Cardiac muscle cell (in vitro differentiated cells and primary cell): ENCODE measurements at places on chromosomes 4 and X. TPM values are rescaled to one million over a fixed set of nuclear protein-coding genes. Genes with fewer than 3 reads are reported as not detected.

DNA sequence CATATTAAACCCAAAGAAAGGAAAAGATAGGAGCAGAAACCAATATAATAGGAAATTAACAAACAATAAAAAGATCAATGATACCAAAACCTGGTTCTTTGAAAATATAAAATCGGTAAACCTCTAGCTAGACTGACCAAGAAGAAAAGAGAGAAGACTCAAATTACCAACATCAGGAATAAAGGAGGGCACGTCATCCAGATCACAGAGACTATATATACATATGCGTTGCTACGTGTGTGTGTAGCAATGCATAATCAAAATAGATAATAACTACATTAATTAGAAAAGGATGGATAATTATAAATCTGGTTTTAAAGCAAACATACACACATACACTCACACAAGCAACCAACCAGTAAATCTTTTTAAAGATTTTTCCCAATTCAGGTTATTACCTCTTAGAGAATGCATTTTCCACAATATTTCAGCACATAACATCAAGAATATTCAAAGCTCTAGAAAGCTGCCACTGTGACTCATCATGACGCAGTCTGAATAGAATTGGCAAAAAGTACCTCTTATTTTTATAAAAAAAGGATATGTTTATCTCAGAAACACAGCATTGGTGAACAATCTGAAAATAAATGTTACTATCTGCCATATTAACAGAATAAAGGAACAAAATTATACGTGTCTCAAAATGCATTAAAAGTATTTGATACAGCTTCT is 41.4 kb upstream of the USP9X start:
- no peaks in the 10 kb centered on the region for H3K27me3 ChIP-seq
- no peak overlapping the region for H3K4me3 ChIP-seq
- DNase-seq = no peak
- H3K27ac ChIP-seq = no peak overlapping the region

DNA sequence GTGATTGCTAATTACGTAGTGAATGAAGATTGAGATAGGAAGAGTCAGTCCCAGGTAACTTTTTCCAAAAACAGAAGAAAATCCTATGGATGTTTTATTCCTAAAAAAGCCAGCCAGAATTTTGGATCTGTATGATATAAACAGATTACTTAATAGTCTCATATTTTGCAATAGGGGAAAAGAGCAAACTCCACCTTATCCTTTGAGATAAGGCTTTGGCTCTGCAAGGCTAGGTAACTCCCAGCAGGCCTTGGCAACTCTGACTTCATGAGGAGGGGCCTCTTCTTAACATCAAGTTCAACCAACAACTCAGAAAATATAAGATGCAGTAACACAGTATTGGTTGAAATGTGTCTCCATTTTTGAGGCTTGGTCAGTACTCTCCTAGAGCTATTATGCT is 98.7 kb upstream of the SLC4A4 start:
- H3K4me3 ChIP-seq = no peak overlapping the region
- no peak for DNase-seq
- H3K27ac ChIP-seq = no peak overlapping the region
- H3K36me3 ChIP-seq = no peaks in the 10 kb centered on the region

DNA sequence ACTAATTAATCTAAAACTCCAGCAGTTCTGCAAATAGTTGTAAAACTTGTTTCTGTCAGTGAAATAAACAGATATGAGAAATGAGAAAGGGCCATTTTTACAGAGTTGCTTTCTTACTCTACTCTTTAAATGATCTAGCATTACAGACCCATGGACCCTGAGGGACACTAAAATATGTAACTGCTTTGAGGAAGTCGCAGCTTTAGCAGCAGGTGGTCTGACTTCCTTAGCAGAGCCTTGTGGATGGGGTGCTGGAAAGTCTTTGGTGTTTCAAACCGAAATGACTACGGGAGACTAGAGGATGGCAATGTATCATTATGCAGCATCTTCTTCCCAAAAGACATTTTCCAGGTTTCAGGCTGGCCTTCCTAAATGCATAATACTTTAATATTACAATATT is 18.7 kb downstream of the SHISA3 start:
- H3K27me3 ChIP-seq = no peaks in the 10 kb centered on the region
- no peak overlapping the region for H3K4me3 ChIP-seq
- H3K27ac ChIP-seq = no peak overlapping the region
- no peak for DNase-seq
- H3K36me3 ChIP-seq = no peaks in the 10 kb centered on the region

GRCh38 chrX:71910643-71910985 is at the start of gene NHSL2:
Gene NHSL2, plus strand, starts transcription at chrX:71910845.
- peak; percentile 16 for DNase-seq
- H3K27ac ChIP-seq = peak within 1 kb of the TSS; percentile 72
- H3K27me3 ChIP-seq = no peaks in the 10 kb centered on the region
- H3K4me3 ChIP-seq = peak within 1 kb of the TSS; percentile 69
- no peaks in the 10 kb centered on the region for H3K36me3 ChIP-seq

DNA sequence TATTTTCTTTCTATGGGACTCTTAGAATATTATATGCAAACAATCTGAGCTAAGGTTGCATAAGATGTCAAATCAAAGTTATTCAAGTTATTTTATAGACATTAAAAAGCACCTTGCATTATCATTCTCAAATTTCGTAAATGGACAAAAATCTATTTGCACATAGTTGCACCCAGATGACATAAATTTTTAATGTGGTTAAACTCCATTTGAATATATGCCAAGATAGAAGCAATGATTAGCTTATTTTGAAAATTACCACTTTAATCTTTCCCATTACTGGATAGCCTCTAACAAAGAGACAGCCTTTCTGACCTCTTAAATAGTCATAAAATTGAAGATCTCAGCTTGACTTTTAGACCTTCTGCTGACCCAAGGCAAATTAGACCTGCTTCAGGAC is 386.8 kb downstream of the RAPGEF2 start:
- peaks cover 10% of the 10 kb centered on the region for H3K4me1 ChIP-seq
- H3K36me3 ChIP-seq = no peaks in the 10 kb centered on the region
- DNase-seq = no peak
- no peak overlapping the region for H3K4me3 ChIP-seq
- no peak overlapping the region for H3K27ac ChIP-seq

DNA sequence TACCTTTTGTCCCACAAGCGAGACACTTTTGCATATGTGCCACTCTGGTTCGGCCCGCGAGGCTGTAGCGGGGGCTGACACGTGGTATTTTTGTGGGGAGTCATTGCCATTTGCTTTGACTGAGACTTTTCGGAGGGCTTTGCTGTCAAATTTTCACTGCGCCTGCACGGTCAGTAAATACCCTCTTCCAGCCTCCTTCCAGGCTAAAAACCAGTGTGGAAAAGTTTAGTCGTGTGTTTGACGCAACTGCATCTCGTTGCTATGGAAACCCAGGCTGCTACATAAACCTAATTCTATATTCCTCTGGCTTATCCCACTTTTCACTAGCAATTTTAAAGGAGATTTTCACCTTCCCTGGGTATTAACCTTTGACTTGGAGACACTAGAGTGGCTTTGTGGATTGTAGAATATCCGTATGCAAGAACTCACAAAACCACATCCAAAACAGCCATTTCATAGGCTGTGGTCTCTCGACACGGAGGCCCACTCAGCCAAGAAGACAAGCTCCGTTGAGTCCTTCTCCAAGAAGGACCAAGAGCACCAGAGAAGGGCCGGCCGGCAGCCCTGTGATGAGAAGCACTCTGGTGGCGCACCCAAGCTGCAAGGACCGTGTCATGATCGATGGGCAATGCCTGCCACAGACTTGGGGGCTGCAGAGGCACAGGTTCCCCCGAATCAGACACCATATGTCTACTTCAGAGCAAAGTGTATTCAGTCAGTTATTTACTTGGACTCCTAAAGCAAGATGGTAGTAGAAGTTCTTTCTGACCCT is 38.4 kb upstream of the ENPP6 start:
- no peaks in the 10 kb centered on the region for H3K36me3 ChIP-seq
- no peaks in the 10 kb centered on the region for H3K27me3 ChIP-seq
- DNase-seq = no peak
- H3K4me1 ChIP-seq = no peaks in the 10 kb centered on the region

GRCh38 chrX:41604766-41605543 is 83.8 kb upstream of the GPR34 start:
- H3K4me1 ChIP-seq = no peaks in the 10 kb centered on the region
- H3K36me3 ChIP-seq = peaks cover 4% of the 10 kb centered on the region
- H3K27ac ChIP-seq = no peak overlapping the region
- no peaks in the 10 kb centered on the region for H3K27me3 ChIP-seq
- no peak overlapping the region for H3K4me3 ChIP-seq

DNA sequence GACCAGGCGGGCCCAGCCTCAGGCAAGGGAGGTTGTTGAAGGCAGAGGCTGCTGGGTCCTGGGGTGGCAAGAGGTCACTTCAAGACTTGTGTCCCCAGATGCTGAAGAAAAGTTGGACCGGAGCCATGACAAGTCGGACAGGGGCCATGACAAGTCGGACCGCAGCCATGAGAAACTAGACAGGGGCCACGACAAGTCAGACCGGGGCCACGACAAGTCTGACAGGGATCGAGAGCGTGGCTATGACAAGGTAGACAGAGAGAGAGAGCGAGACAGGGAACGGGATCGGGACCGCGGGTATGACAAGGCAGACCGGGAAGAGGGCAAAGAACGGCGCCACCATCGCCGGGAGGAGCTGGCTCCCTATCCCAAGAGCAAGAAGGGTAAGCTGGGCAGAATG is 4.4 kb downstream of the PQBP1 start:
- no peaks in the 10 kb centered on the region for H3K4me1 ChIP-seq
- no peak overlapping the region for H3K27ac ChIP-seq
- H3K4me3 ChIP-seq = no peak overlapping the region
- H3K27me3 ChIP-seq = no peaks in the 10 kb centered on the region
- peaks cover 3% of the 10 kb centered on the region for H3K36me3 ChIP-seq

DNA sequence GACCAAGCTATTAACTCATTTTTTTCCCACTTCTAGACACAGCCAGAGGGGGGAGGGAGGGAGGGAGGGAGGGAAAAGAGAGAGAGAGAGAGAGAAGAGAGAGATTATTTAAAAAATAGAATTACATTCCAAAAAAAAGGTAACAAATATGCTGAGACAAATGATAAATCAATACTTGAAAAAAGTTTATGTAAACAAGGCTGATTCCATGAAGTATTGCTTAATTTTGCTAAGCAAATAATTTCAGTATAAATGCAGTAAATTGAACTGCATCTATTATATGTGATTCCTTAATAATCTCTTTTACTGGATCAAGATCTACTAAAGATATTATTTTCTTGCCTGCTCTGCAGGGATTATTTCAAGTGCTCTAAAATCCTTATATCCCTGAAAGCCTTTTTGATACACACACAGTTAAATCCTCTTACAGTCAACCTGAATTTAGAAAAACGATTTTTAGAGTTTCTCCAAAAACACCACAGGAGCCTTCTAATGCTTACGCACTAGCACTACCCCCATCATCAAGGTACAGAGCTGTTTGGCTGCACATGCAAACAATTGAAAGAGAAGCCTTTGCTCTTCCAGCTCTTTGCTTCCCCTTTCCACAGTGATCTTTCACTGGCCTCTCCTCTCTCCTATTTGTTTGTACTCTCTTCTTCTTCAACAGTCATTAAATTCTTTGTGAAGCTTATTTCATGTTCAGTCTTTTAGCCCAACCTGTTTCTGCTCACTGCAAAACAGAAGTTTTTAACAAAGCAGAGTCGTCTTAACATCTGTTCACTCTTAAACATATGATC is 426.3 kb upstream of the FAM241A start:
- no peaks in the 10 kb centered on the region for H3K4me1 ChIP-seq
- H3K36me3 ChIP-seq = no peaks in the 10 kb centered on the region
- peaks cover 3% of the 10 kb centered on the region for H3K27me3 ChIP-seq
- DNase-seq = no peak

- peaks cover 9% of the 10 kb centered on the region for H3K4me1 ChIP-seq
- no peak overlapping the region for H3K27ac ChIP-seq
- H3K4me3 ChIP-seq = no peak overlapping the region
- no peaks in the 10 kb centered on the region for H3K27me3 ChIP-seq
- no peaks in the 10 kb centered on the region for H3K36me3 ChIP-seq
- peak; percentile 55 for DNase-seq
These were observed 17.2 kb upstream of the CCNI start for GRCh38 chr4:77092975-77093374.

GRCh38 chrX:105121186-105121585 is 99.3 kb downstream of the TEX13A start:
- H3K27ac ChIP-seq = no peak overlapping the region
- H3K4me1 ChIP-seq = no peaks in the 10 kb centered on the region
- peaks cover 90% of the 10 kb centered on the region for H3K27me3 ChIP-seq
- no peaks in the 10 kb centered on the region for H3K36me3 ChIP-seq

GRCh38 chrX:19245711-19246269 is 97.9 kb upstream of the PDHA1 start:
- no peaks in the 10 kb centered on the region for H3K36me3 ChIP-seq
- no peak overlapping the region for H3K27ac ChIP-seq
- H3K4me1 ChIP-seq = no peaks in the 10 kb centered on the region

DNA sequence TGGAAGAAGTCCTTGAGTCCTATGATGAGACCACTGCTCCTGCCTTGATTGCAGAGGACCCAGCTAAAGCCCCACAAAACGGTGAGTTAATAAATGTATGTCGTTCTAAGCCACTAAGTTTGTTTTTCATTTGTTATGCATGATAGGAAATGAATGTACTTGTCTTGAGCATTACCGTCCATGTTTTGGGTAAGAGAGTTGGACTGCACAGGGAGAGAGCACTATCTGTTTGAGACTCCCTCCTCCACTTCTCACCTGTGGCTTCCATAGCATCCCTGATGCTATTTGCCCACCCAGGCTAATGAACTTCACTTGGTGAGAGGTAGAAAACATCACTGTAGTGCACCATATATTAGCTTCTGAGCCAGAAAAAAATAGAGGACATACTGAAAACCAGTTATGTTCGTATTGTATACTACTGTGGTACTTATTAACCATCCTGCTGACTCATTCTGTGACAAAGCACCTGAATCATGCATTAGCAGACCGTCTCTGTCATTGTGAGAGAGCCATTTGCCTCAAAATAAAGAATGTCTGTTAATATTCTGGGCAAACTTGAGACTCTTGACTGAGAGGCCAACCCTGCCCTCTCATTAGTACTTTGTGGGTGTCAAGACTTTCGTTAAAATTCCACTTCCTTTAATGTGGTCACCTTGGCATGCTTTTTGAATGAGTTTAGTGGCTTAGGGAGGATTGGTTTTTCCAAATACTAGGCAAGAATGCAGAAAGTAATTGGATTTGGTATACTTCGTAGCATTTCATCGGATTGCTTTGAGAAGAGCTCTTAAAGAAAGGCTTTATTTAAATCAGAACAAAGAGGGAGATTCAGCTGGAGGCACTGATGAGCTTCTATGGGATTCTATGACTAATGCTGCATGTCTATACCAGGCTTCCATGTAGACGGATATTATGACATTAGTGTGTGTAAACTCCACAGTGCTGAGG is 99.3 kb upstream of the GRPR start:
- DNase-seq = no peak
- H3K36me3 ChIP-seq = no peaks in the 10 kb centered on the region
- H3K27ac ChIP-seq = no peak overlapping the region
- H3K4me1 ChIP-seq = no peaks in the 10 kb centered on the region

Gene MMGT1
- total RNA-seq = 8.3 and 8.5 TPM in 2 replicates

Gene RBMXL3
- not detected in 2 replicates for total RNA-seq

Gene CLNK
- total RNA-seq = not detected in 2 replicates

Gene ARHGAP36
- total RNA-seq = not detected in 2 replicates

Gene PF4V1
- total RNA-seq = not detected in 2 replicates

Gene MMRN1
- total RNA-seq = 0.27 and 1.3 TPM in 2 replicates

Gene PABPC1L2B
- 0.33 TPM in 1 of 2 replicates, not detected in the other for total RNA-seq

Gene TLL1
- 0.04 and 0.06 TPM in 2 replicates for total RNA-seq

Gene TGIF2LX
- not detected in 2 replicates for total RNA-seq

Gene SERTM2
- total RNA-seq = 9.3 and 11.0 TPM in 2 replicates

Gene DDX53
- total RNA-seq = not detected in 2 replicates

Gene FHL1
- total RNA-seq = 27.1 and 38.9 TPM in 2 replicates
